ENCODE measurements at places on chromosomes 1 and 21.
A peak's percentile ranks its signal among the peaks of the same experiment; 100 is the strongest.

- DNase-seq: no peak
These were observed 53.0 kb upstream of the CPLANE2 start for GRCh38 chr1:16289959-16290358.

DNA sequence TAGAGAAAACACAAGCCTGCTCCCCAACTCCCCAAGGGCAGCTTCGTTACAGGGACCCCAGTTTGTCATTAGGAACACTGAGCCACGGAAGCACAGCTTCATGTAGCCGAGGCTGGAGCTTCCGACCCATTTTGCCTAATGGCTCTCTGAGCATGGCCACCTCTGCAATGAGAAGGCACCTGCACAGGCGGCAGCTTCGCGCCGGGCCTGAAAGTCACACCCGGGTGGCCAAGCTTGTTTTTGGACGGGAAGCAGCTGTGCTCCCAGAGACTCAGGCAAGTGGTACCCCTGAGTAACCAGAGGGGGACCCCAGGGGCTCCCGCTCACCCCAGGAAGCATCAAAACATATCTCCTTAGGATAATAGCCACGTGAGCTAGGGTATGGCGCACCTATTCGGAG, 80.9 kb downstream of the SLC66A1 start:
- no peak for DNase-seq

- DNase-seq: peak; percentile 71
These were observed 35.8 kb downstream of the LDLRAD1 start for GRCh38 chr1:53982034-53982762.

GRCh38 chr1:164659621-164660411, 100.8 kb downstream of the PBX1 start:
- DNase-seq: no peak

GRCh38 chr1:22796642-22797041, 86.0 kb downstream of the EPHB2 start:
- no peak for DNase-seq

- peak; percentile 54 for DNase-seq
These were observed 32.0 kb downstream of the SUSD4 start for GRCh38 chr1:223331929-223332328.

DNA sequence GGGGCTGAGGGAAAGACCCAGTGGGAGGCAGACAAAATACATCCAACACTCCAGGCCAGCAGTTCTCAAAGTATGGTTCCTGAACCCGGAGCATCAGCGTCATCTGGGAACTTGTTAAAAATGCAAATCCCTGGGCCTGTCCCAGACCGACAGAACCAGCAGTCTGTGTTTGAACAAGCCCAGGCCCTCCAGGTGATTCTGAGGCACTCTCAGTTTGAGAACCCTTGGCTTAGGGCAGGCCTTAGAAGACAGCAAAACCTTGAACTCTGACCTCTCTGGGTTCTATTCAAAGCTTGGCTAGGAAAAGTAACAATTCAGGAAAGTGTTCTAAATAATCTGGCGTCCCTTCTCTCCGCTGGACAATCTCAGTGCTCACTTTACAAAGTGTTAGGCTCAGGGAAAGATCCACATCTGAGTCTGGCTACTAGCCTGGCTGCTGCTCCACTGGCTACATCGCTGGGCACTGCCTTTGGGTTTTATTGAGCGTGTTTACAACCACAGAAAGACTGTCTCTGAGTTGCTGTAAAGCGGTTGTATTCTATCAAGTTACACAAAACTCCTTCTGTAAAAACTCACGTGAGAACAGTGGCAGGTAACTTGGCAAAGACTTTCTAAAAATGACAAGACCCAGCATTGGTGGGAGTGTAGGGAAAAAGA, 166.1 kb downstream of the HIVEP3 start:
- DNase-seq: no peak

GRCh38 chr21:45826676-45827301, 154.8 kb upstream of the COL6A1 start:
- DNase-seq: no peak

DNA sequence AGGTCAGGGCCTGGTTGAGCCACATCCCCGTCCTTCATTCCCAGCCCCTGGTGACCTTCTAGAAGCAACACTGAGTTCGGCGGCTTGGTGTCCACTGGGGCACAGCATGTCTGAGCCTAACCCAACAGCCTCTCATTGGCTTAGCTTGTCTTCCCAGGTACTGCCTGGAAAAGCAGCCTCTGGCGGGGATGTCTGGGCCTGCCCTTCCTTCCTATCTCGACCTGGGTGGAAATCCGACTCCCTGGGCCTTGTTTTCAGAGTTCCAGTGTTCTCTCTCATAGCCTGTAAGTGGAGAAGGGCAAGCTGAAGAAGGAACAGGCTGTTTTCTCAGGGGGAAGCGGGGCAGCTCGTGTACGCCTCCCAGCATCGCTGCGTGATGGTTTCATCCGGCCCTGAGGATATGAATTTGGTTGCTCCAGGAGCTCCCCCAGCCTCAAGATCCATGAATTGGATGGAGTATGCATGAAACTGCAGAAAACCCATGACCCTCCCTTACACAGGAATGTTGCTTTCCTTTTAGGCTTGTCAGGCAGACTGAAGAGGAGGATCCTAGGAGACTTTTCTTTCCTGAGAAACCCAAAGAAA, 116.5 kb upstream of the IRF2BP2 start:
- no peak for DNase-seq

DNA sequence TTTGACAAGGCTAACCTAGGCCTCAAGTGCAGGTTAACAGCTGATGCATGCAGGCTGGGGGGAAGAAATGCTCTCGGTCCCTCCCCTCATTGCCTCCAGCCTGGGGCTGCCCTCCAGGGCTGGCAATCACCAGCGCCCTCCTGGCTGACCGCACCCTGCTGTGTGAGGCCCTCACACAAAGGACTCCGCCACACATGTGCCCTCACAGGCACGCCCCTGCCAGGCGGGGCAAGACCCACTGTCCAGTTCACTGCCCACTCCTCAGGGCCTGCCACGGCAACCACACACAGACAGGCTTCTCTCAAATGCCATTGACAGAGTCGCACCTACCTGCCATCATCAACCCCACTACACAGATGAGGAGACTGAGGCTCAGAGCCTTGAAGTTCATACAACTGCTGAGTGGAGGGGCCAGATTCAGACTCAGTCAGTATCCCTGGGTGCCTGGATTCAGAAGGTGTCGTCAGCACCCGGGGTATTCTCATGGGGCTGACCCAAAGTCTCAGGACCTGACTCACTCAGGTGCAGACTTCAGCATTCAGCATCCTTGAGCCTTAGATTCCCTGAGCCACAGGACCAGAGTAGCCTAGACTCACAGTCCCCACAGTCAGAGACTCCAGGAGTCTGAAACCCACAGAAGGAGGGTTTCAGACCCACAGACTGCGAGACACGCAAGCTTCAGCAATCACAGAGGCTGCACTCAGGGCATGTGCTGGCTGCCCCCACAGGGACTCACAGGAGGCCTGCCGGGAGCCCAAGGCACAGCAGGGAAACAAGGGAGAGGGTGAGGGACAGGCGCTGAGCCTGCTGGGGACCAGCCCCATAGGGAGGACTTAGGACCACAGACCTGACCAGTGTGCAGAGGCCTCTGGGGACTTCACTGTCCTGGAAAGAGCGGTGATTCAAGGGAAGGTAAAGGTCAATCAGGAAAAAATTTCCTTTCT, 458.0 kb downstream of the MATN1 start:
- no peak for DNase-seq

- no peak for DNase-seq
These were observed 96.6 kb downstream of the EDEM3 start for GRCh38 chr1:184658055-184658454.

GRCh38 chr1:221328371-221328770, 413.5 kb downstream of the DUSP10 start:
- no peak for DNase-seq

- no peak for DNase-seq
These were observed 45.4 kb upstream of the IPO9 start for GRCh38 chr1:201783572-201783971.
